ENCODE measurements at places on chromosomes 2 and 18. TPM values are rescaled to one million over a fixed set of nuclear protein-coding genes. Genes with fewer than 3 reads are reported as not detected.

PLEKHA3 gene
- total RNA-seq, result 5.8 TPM

HOXD13 gene
- not detected for total RNA-seq

PNO1 gene
- 21.4 TPM for total RNA-seq

CFC1 gene
- total RNA-seq, result 5.7 TPM

RAB17 gene
- 8.8 TPM for total RNA-seq

SPEG gene
- total RNA-seq, result 106 TPM

RNMT gene
- 73.5 TPM for total RNA-seq

KCNJ3 gene
- total RNA-seq, result not detected

FAM161A gene
- total RNA-seq, result 6.2 TPM

CFAP221 gene
- total RNA-seq, result not detected

FIGN gene
- 3.3 TPM for total RNA-seq

ATP8B1 gene
- total RNA-seq, result 189 TPM

GATA6 gene
- 180 TPM for total RNA-seq

ZNF892 gene
- 1.2 TPM for total RNA-seq

LRRC30 gene
- total RNA-seq, result not detected

LYG1 gene
- not detected for total RNA-seq

GALNT3 gene
- 15.2 TPM for total RNA-seq

PLEKHB2 gene
- 181 TPM for total RNA-seq

SRD5A2 gene
- total RNA-seq, result not detected

SLC23A3 gene
- 4.1 TPM for total RNA-seq

FAM237A gene
- not detected for total RNA-seq

CYRIA gene
- total RNA-seq, result under 0.01 TPM

TWSG1 gene
- 60.1 TPM for total RNA-seq

TMEM169 gene
- 0.89 TPM for total RNA-seq

MBP gene
- total RNA-seq, result 43.8 TPM

CD8B gene
- not detected for total RNA-seq

CFAP65 gene
- not detected for total RNA-seq

NCKAP5 gene
- total RNA-seq, result 5.5 TPM

CMPK2 gene
- total RNA-seq, result 2.9 TPM

CHST10 gene
- total RNA-seq, result not detected

RASGRP3 gene
- 16.0 TPM for total RNA-seq

TNS1 gene
- total RNA-seq, result 682 TPM

GCG gene
- total RNA-seq, result not detected

EMILIN1 gene
- 17.5 TPM for total RNA-seq

GREB1 gene
- total RNA-seq, result 11.0 TPM

ACTR2 gene
- total RNA-seq, result 16.8 TPM

IL1R1 gene
- total RNA-seq, result 67.7 TPM

PARD3B gene
- 34.4 TPM for total RNA-seq

Measured in stomach (tissue), 19 donors.